ENCODE measurements at places on chromosomes 13 and 19. TPM values are rescaled to one million over a fixed set of nuclear protein-coding genes. Genes with fewer than 3 reads are reported as not detected.

DNA sequence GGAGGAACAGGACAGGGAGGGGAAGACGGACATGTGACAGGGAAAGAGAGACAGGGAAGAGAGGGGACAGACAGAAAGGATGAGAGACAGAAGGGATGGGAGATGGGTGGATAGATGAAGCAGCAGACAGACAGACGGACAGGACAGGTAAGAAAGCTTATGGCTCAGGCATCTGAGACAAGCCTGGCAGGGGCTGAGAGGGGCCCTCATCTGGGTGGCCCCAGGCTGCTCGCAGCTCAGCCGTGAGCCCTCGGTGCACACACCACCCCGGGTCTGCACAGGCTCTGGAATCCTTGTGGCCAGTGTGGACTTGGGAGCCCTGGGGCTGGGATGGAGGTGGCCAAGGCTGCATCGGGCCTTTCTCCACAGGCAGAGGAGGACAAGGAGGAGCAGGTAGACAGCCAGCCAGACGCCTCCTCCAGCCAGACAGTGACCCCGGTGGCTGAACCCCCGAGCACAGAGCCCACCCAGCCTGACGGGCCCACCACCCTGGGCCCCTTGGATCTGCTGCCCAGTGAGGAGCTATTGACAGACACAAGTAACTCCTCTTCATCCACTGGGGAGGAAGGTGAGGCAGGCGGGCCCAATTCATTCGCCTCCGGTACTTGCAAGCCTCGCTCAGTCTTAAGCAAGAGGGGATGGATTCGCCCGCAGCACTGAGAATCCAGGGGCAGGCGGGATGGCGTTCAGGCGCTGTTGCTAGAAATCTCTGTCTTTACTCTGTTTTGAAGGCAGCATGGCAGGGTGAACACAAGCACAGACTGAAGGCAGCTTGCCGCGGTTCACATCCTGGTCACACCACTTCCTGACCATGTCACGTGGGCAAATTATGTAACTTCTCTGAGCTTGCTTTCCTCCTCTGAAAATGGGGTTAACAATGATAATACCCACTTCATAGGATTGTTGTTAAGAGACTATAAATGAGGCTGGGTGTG lies 14.0 kb downstream of the GRAMD1A start:
- DNase-seq, result no peak

Gene LILRA1
- total RNA-seq, result not detected

GRCh38 chr19:5287066-5287465 lies 53.5 kb downstream of the PTPRS start:
- DNase-seq, result no peak

Gene ZNF709
- total RNA-seq, result 1.9 TPM

DNA sequence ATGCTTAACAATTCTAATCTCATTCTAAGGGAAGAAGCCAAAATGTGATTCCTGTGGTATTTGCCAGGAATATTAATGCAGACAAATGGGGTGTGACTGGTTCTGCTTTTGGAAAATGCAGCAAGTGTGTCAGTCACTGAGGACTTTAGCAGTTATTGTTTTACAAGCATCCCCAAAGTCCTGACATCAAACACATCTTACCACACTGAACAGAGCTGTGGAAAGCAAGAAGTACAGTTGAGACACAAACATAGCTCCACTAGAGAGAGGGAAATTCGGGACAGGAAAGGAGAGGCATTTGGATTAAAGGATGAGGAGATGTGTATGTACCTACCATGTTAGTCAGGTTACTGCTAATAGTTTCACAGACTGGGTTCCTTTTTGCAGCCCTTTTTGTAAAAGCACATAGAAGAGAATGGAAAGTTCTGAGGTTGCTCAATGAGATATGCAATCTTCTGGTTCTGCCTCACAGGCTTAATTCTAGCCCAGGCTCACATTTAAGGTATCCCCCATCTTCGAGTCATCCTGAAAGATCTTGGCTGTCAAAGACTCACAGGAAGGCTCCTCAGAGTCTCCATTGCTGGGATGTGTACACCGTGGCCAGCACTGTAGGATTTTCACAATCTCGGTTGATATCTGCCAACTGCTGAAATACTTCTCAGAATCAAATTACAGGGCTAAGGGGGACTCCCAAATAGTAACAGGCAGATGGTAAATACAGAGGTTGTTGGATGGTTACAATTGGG lies 316.6 kb downstream of the DNAJC15 start:
- no peak for DNase-seq

DNA sequence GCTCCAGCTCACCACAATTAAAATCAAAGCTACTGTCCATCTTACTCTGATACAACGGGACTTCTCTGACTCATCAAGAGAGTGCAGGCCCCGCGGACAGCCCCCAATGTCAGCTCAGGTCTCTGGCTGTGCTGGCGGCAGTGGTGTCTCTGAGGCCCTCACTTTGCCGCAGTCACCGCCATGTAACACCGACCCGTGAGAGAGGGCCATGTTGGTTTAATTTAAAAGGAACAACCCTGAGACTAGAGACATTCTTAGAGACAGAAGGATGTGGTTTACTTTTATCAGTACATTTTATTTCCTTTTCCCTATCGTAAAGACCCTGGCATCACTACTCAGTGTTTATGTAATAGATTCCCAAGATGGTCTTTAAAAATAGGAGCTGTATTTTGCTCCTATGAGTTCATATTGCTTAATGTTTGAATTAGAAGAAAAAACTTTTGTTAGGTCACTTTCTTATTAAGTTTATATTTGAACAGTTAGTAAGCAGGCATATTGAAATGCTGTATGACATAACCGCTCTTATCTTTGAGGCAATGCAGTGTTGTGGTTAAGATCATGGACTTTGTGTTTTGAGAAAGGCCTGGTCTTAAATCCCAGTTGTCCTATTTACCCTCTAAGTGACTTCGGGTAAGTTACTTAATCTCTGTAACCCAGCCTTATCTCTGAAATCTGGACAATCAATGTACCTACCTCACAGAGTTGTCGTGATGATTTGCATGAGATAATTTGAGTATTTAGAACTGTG lies 23.4 kb downstream of the DGKH start:
- DNase-seq, result no peak

Gene VAV1
- 1.4 TPM for total RNA-seq

GRCh38 chr13:27353166-27353583 lies 71.2 kb upstream of the GTF3A start:
- no peak for DNase-seq

Gene TMEM86B
- 2.1 TPM for total RNA-seq

Gene EHD2
- 58.9 TPM for total RNA-seq

Gene SYT3
- total RNA-seq, result not detected

GRCh38 chr19:20254121-20254520 lies 87.1 kb downstream of the ZNF486 start:
- no peak for DNase-seq

Data from epithelial cell of proximal tubule (primary cell).